ENCODE measurements at places on chromosomes 2 and 18.

DNA sequence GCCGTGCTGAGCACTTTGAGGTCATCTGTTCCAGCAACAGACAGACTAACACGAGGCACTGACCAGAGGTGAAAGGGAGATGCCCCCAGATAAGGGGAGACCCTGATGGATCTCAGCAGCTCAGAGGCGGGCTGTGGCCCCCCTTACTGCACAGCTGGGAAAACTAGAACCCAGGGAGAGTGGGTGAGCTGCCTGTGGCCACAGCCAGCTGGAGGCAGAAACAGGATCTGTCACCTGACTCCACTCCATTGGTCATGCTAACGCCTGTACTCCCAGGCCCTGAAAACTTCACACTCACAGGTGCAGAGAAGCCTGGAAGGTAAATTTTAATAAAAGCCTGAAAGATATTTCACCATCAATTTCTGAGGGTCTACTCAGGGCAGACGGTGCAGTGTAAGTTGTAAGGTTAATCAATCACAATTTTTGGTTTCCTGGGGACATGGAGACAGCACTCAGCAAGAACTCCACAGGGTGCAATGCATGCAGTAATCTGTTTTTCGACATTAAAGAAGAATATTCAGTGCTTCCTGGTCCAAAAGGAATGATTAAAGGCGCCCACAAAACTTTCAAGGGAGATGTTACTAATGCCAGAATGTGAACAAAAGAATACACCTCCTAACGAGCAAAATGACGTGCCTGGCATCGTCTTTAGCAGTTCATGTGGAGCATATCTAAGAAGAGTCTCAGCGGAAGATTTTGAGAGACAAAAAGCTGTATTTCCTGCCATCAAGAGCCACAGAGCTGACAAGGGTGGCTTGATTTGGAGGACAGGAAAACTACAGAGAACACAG, 173.4 kb downstream of the EIPR1 start:
- no peak for DNase-seq

DNA sequence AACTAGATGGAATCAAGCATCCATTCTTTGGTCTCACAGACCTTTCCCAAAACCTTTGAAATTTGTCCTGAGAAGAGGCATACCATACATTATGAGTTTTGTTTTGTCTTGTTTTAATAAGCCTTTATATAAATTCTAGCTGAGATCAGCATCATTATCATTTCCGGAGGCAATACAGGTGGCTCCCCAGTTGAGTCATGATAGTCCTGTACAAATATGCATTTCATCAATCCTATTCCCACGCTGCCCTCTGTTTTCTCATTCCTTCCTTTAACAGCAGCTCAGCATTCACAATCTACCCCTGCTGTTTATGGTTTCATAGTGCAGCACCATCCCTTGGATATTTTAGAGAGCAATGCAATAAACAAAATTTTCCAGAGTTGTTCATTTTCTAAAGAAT, 216.7 kb downstream of the TXNL1 start:
- DNase-seq: no peak

- DNase-seq: no peak
Observed at GRCh38 chr2:133166031-133166430, 402.2 kb downstream of the NCKAP5 start.

- no peak for DNase-seq
Observed at GRCh38 chr2:118131771-118132170, 43.5 kb downstream of the INSIG2 start.

DNA sequence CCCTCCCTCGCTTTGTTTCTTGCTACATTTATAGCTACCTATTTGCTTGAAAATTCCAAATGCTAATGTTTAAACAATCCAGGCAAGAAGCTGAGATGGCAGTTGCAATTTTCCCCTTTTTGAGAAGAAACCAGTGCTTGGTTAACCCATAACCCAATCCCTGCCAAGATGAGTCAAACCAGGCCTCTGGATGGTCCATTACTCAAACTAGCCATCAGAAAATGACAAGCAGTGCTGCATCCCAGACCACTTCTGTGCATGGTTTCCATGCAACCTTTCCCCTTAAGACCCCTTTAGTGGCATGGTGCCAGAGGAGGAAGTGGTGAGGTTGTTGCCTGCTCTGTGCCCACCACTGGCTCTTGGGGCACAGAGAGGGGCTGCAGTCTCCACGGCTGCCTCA, 131.2 kb upstream of the RMP24 start:
- no peak for DNase-seq

DNA sequence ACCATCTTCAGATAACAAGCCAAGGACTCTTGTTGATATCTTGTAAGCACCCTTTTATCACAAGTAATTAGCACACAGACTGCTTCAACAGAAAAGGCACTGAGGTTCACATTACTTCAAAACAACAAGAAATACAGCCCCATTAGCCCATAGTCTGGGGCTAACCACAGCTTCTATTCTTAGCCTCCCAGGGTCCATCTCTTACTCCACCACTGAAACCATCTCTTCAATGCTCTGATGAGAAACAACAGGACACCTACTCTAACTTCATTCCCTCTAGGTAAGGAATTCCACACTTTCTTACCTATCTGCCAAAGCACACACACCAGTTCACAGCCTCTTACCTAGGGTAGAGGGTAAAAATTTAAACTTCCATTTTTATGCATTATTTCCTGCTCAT, 26.4 kb upstream of the CYTIP start:
- DNase-seq: no peak

- DNase-seq: no peak
Observed at GRCh38 chr2:88903749-88904353, 212.4 kb downstream of the RPIA start.

DNA sequence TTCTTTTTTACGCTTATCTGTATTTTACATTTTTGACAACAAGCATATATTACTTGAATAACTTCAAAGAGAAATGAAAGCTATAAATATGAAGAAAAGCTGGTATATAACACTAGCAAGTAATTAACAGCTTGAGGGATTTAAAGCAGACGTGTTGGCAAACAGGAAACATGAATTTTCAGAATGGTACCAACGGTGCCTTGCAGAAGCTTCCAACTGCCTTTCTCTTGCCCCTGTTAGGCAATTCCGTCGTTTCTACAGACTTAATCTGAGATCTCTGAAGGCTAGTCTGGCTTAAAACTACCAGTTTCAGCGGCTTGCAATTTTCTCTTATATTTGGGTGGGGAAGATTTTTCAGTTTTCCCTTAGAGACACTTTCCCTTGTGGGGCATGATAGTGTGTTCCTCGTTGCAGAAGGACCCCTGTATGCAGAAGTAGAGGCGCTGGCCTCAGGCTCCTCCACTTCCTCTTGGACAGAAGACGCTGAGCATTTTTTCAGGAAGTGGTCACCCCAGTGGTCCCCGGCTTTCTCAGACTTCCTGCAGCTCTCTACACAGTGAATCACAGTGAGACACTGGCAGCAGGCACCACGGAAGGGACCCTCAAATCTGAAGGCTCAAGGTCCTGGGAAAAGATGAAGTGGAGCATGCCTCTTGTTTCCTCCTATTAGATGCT, 56.2 kb upstream of the SLC16A14 start:
- DNase-seq: no peak

Data from stimulated activated CD4-positive, alpha-beta T cell treated with anti-CD3 and anti-CD28 coated beads, Interleukin-1b, Interleukin-23, amount 100 ng/mL, for 1 hour (primary cell).